Activated T-helper 1 cell treated with anti-CD3 and anti-CD28 coated beads, Interleukin-2, amount 50 U/mL, for 16 hours (primary cell): ENCODE measurements at places on chromosomes 1 and 21.

DNA sequence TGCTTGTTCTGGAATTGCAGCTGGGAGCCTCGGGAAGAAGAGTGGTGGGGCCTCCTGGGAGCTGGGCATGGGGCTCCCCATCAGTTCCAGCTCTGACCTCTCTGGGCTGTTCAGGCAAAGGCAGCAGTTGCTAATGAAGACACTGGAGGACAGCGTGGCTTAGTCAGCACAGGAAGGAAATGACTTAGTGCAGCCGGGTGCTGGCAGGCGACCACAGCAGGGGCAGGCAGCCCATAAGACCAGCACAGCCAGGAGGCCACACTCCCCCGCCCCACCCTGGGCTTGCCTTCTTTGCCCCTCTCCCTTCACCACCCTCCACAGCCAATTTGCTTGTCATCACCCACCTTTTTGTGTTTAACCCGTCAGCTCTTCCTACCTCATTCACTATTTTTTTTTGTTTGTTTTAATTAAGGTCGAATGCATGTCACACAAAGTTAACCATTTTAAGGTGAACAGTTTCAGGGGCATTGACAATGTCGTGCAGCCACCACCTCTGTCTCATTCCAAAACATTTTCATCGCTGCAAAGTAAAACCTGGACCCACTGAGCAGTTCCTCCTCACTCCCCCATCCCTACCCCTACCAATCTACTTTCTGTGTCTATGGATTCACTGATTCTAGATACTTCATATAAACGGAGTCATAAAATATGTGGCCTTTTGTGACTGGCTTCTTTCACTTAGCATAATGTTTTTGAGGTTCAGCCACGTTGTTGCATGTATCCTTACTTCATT lies 10.9 kb downstream of the OLIG2 start:
- DNase-seq = no peak

- no peak for DNase-seq
Measured at GRCh38 chr1:91555074-91555730, 54.6 kb downstream of the CDC7 start.

- DNase-seq = no peak
Measured at GRCh38 chr1:172536256-172536655, 3.3 kb downstream of the SUCO start.

DNA sequence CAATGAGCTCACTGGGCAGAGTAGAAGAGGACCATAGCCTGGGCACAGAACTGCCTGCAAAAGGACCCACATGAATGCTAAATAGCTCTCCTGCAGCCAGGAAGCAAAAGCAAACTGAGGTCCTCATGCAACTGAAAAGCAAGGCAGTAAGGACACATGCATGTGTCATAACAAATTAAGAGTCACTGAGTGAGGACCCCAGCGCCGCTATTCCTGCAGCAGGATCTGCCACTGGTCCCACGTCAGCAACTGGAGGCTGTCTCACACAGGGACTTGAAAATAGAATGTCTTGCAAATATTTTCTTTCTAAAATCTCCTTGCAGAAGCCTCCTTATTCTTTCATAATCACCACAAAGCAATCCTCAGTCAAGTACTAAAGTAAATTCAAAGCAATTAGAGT lies 559.6 kb upstream of the DAB1 start:
- DNase-seq = no peak

GRCh38 chr1:163538667-163539066 lies 216.9 kb downstream of the NUF2 start:
- no peak for DNase-seq

- DNase-seq = no peak
Measured at GRCh38 chr1:233343262-233343661, 15.7 kb downstream of the MAP3K21 start.

GRCh38 chr1:157673008-157673407 lies 27.6 kb downstream of the FCRL3 start:
- DNase-seq = no peak

DNA sequence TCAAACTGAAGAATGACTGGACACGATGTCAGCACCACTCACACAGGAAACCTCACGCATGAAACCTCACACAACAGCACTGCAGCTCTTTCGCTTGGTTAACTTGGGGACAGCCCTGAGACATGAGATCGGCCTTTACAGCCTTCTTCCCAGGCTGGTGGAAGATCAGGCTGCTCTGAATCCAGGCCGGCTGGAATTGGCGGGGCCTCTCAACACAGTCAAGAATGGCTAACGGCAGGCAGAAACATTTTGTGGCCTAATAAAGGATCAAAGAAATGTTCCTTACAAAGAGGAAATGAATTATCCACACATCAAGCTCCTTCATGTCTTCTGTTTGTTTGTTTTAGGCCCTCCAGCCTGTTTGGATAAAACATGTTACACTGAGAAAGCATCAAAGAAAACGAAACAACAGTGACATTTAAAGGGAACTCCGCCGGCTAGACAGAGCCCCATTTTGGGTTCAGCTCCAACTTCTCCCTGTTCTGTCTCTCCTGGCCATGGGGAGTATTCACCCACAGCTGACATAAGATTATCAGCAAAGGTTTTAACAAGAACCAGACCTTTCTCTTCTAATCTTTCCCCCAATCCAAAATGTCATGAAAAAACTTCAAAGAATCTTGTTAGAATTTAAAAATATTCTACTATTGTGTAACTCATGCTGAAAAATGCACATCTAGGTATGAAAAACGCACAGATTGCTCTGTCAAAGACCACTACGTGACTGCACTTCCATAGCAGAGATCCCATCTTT lies 131.2 kb downstream of the SLC45A1 start:
- no peak for DNase-seq

DNA sequence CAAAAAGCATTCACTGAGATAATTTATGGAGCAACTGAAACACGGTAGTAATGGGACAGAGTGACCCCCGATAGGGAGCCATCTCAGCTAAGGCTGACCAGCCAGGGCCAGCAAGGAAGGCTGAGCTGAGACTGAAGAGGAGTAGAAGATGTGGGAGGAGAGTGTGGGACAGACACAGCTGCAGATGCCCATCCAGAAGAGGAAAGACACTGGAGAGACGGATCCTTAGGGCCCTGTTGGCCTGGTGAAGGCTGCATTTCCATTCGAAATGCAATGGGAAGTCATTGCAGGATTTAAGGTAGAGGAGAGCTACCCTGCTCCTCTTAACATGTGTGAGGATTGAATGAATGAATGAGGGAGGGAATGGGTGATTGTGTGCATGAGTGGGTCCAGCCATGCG lies 44.0 kb upstream of the LRP8 start:
- no peak for DNase-seq

DNA sequence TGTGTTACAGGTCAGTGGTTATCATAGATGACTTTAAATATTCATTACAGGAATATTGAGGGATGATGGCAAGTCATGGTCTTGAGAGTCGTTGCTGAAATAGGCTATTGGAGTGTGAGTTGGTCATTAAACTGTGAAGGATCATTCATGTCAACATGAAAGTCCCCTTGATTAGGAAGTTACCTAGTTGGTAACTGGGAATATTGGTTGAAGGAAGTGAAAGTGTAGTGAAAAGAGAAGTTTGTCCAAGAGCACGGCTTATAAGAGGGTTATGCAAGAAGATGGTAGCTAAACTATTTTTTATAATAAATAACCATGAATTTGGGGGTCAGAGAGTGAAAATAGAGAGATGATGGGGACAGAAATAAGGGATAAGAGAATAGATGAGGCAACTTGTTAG lies 16.9 kb downstream of the CRB1 start:
- no peak for DNase-seq

- no peak for DNase-seq
Measured at GRCh38 chr1:165671526-165671925, 26.8 kb downstream of the ALDH9A1 start.

GRCh38 chr1:225469051-225469450 lies 41.2 kb upstream of the LBR start:
- DNase-seq = no peak

- no peak for DNase-seq
Measured at GRCh38 chr1:234856845-234857245, 246.9 kb upstream of the IRF2BP2 start.

GRCh38 chr1:23169727-23170335 lies 1.2 kb upstream of the LUZP1 start:
- no peak for DNase-seq

- no peak for DNase-seq
Measured at GRCh38 chr1:8021676-8022266, 4.3 kb downstream of the ERRFI1 start.

DNA sequence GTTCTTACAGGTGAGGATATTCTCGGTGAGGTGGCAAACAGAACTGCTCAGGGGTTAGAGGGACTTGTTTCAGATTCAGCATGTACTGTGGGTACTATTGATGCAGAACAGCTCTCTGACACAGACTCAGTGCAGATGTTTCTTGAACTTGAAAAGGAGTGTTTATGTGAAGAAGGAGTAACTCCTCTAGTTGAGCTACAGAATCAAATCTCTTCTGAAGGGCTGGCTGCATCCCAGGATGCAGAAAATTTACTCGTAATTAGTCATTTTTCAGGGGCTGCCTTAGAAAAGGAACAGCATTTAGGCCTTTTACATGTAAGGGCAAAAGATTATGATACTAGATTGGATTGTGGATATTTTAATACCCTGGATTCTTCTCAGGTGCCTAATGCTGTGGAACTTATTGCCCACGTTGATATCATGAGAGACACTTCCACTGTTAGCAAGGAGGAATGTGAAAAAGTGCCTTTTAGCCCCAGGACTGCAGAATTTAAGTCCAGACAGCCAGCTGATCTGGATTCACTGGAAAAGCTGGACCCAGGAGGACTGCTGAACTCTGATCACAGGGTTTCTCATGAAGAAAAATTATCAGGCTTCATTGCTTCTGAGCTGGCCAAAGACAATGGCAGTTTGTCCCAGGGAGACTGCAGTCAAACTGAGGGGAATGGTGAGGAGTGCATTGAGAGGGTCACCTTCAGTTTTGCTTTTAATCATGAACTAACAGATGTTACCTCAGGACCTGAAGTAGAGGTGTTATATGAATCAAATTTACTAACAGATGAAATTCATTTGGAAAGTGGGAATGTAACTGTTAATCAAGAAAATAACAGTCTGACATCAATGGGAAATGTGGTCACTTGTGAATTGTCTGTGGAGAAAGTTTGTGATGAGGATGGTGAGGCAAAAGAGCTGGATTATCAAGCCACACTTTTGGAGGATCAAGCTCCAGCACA lies 79.6 kb upstream of the BMP8A start:
- DNase-seq = no peak

GRCh38 chr21:31671931-31672330 lies 12.4 kb downstream of the SOD1 start:
- DNase-seq = no peak

DNA sequence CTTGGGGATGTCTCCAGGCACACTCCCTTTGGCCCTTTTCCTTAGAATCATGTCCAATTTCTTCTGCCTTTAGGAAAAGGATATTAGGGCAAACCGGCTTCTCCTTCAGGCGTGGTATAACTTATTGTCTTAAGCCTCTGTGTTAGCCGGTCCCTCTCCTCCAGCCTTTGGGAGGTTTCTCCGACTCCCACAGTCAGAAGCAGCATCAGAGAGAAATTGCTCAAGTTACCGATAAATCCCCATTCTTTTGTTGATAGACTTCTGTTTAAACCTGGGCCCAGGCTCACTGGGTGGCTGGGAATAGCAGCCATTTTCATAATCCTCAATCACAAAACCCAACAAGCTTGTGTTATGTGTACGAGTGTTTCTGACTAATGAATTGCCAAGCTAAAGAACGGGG lies 85.4 kb upstream of the KAZN start:
- DNase-seq = no peak

GRCh38 chr1:100132566-100133477 lies at the start of the genes SASS6 and TRMT13:
Gene SASS6 (minus strand): TSS chr1:100132930. CDS start chr1:100132814, 116 bp downstream.
Gene TRMT13 (plus strand): TSS chr1:100133163. CDS start chr1:100133169, 6 bp downstream.
- peak; percentile 83 for DNase-seq

DNA sequence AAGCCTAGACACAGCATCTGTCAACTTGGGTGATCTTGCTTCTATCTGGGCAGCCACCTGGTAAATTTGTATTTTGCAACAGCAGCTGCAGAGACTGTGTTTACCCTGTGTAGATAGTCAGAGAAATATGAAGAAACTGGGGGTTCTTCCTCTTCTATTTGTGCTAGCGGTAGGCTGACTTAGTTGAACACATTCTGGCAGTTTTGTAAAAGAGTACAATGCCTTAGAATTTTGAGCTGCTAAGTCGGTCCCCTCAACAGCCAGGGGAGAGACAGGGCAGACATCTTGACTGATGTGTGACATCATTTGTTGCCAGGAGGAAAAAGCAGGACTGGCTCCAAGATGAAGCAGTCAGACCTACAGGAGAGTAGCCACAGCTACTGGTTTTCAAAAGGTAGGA lies 53.7 kb downstream of the KCNJ6 start:
- no peak for DNase-seq

GRCh38 chr1:160086456-160086892 lies 5.1 kb downstream of the KCNJ9 start:
- no peak for DNase-seq

- DNase-seq = no peak
Measured at GRCh38 chr1:31549809-31550620, 26.3 kb upstream of the TINAGL1 start.

DNA sequence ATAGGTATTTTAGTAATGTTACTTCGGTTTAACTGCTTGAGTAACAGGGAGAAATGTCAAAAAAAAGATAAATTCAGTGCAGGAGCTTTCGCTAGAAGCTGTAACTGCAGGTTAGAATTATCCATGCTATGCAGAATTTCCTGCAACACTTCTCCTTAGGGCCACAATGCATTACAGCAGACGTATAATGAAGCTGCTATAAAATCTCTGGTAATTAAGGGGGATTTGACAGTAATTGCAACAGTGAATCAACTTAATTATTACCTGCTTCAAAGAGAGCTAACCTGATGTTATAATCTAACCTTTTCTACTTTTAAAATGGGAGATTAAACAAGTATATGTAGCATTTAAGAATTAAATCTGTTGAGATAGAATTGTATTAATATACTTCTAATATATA lies 92.6 kb downstream of the ATG4C start:
- DNase-seq = no peak

DNA sequence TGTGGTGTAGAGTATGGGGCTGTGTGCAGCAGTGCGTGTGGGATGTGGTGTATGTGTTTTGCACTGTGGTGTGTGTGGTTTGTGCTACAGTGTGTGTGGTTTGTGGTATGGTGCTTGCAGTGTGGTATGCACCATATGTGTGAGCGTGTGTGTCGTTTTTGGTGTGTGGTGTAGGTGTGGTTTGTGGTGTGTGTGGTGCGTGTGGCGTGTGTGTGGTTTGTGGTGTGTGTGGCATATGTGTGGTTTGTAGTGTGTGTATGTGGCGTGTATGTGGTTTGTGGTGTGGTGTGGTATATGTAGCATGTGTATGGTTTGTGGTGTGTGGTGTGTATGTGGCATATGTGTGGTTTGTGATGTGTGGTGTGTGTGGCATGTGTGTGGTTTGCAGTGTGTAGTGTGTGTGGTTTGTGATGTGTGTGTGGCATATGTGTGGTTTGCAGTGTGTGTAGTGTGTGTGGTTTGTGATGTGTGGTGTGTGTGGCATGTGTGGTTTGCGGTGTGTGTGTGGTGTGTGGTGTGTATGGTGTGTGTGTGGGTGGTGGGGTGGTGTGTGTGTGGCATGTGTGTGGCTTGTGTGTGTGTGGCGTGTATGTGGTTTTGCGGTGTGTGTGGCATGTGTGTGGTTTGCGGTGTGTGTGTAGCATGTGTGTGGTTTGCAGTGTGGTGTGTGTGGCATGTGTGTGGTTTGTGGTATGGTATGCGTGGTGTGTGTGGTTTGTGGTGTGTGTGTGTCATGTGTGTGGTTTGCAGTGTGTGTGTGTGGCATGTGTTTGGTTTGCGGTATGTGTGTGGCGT lies 53.5 kb upstream of the TRAPPC10 start:
- DNase-seq = no peak

GRCh38 chr1:174789399-174789798 lies 210.3 kb upstream of the CACYBP start:
- no peak for DNase-seq
